Muscle of leg (tissue), 16 donors: ENCODE measurements at places on chromosomes 11 and 22.
A peak's percentile ranks its signal among the peaks of the same experiment; 100 is the strongest.

DNA sequence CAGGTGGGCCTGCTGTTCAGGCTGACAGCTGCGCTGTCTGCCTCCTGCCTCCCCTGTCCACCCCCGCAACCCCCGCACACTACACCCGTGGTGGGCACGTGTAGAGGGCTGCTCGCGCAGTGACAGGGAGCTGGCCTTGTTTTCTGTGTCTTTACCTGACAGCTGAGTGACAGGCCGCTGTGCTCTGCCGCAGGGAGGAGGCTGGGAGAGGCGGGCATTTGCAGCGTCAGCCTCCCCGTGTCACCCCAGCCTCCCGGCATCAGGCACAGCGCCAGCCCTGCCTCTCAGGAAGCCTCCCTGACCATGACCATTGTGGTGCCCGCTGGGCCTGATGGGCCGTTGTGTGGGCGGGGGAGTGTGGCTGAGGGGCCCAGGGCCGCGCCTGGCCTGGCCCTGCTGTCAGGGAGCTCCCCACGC is 32.0 kb upstream of the RELT start:
- no peak for DNase-seq

- DNase-seq: no peak
Measured at GRCh38 chr11:12110714-12111548, 541 bp downstream of the MICAL2 start.

- DNase-seq: peak; percentile 69
Measured at GRCh38 chr11:128616161-128616560, 28.8 kb upstream of the ETS1 start.

DNA sequence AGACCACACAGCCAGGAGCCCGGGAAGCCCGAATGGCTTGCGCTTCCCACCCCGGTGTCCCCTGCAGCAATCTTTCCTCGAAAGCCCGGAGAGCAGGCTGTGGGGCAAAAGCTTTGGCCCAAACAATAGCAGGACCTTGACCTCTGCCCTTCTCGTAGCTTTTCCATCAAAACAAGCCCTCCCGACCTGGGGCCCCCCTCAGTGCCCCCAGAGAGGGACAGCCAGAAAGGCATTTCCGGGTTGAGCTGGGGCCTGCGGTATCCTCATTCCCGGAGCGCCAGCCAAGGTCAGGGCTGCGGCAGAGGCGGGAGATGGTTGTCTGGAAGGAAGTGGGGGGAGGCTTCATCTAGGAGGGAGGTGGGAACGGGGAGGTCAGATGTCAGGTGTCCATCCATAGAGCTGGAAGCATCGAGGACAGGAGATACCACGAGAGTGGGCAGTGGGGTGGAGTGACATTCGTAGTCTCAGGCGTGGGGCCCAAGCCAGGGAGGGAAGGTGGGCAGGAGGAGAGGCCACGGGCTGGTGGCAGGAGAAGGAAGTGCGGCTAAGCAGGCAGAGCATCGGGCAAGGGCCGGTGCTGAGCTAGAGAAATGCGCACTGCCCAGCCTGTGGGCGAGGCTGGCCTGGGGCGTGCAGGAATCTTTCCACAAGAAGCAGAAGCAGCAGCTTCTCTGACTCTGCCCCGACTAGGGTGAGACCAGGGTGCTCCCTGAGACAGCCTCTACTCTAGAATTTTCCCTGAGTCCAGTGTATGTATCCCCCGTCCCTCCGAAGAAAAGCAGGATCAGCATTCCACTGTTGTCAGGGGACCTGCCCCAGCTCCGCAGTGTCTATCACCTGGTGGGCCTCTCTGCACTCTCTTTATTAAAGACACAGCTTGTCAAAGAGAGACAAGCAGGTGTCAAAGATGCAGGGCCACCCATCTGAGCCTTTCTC is 14.3 kb downstream of the PDGFB start:
- no peak for DNase-seq

DNA sequence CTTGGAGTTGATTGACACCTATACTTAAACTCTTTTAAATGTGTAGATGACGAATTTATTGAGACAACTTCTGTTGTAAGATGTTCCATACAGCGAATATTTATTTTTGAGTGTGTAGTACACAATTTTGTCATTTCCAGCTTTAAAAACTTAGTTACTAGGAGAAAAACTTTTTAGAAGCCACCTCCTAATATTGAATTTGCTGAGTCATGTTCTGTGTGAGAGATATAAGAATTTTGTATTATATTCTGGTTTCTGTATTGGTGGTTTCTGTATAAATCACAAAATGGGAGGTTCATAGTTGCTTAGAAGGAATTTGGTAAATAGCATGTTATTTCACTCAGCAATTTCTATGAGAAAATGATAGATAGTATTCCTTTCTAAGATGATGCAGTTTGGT is 171.3 kb downstream of the WNT11 start:
- no peak for DNase-seq

DNA sequence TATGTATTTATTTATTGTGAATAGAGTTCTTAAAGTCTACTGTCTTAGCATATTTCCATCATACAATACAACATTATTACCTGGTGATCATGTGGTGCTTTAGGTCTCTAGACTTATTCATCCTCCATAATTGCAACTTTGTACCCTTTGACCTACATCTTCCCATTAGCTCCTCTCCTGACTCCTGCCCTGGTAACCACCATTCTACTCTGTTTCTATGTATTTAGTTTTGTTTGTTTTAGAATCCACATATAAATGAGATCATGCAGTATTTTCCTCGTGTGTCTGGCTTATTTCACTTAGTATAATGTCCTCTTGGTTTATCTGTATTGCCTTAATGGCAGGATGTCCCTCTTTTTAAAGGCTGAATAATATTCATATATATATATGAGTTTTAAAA is 22.7 kb downstream of the NCAM1 start:
- DNase-seq: no peak

- no peak for DNase-seq
Measured at GRCh38 chr11:15532432-15532831, 417.7 kb downstream of the INSC start.
